ENCODE measurements at places on chromosomes 12 and 14. TPM values are rescaled to one million over a fixed set of nuclear protein-coding genes. Genes with fewer than 3 reads are reported as not detected.

DNA sequence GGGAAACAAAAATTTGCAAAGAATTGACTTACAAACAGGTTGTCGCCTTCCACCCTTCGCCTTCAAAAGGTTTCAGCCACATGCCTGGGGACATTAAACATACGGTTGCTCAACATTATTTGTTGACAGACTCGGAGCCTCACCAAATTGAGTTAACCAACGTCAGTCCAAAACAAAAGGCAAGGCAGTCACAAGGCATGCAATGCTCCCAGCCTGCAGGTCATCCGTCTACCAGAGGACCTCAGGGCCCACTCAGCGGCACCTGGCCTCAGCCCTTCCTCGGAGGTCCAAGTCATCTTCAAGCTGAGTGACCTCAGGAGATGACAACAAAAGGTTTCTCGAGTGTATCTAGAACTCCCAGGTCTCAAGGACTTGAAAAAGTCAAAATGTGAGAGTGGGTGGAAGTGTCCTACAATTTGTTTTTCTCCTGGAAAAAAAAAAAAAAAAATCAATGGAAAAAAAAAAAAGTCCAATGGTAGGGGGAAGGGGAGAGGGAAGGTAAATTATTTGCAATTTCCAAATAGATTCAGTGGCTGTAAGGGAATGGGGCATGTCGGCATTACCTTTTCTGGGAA lies 64.3 kb downstream of the KDM2B start:
- no peak for DNase-seq

DNA sequence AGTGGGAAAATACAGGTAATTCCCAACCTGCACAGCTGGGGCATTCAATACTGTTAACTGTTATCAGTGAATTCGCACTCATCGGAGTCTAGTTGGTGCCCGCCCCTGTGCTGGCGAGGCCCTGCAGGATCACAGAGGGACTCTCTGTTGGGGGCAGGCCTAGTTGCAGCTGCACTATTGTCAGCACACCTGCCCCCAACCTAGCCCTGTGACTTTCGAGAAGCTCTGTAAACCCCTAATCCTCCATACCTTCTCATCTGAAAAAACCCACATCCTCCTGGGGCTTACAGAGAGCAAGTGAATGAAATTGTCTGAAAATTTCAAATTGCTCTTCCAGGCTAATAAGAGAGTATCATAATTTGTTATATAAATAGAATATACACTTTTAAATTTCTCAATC lies 132.2 kb upstream of the NUDT4 start:
- DNase-seq, result no peak

- DNase-seq, result peak; percentile 42
These were observed 71.3 kb downstream of the DERA start for GRCh38 chr12:15982471-15982870.

- no peak for DNase-seq
These were observed 413.1 kb downstream of the ZFP36L1 start for GRCh38 chr14:68379510-68380328.

GRCh38 chr14:27546111-27546510 lies 948.3 kb upstream of the NOVA1 start:
- no peak for DNase-seq

KCNJ8 gene
- not detected for total RNA-seq

- no peak for DNase-seq
These were observed at the start of gene KIF5A for GRCh38 chr12:57549909-57550640. Gene KIF5A (plus strand): TSS chr12:57550044. CDS start chr12:57550272, 228 bp downstream.

- DNase-seq, result no peak
These were observed 765 bp upstream of the NFYB start for GRCh38 chr12:104138797-104139152.

DNA sequence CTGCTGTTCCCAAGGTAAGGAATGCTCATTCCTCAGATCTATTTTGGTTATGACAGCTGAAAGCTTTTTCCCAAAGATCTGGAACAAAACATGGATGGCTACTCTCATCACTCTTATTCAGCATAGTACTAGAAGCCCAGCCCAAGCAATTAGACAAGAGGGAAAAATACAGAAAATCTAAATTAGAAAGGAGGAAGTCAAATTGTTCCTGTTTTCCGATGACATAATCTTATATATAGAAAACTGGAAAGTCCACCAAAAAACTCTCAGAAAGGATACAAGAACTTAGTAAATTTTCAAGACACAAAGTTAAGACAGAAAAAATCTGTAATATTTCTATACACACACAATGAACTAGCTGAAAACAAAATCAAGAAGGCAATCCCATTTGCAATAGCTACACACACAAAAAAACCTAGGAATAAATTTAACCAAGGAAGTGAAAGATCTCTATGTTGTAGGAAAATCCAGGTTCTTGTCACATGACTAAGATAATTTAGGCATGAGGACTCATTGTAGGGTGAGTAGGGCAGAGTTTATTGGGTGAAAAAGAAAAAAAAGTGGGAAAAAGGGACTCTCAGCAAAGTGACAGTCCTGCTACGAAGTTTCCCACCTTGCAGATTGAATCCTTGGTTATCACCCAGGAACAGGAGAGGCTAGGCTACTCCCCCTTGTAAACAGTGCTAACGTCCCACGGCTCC lies 28.6 kb upstream of the KLRB1 start:
- DNase-seq, result no peak

DNA sequence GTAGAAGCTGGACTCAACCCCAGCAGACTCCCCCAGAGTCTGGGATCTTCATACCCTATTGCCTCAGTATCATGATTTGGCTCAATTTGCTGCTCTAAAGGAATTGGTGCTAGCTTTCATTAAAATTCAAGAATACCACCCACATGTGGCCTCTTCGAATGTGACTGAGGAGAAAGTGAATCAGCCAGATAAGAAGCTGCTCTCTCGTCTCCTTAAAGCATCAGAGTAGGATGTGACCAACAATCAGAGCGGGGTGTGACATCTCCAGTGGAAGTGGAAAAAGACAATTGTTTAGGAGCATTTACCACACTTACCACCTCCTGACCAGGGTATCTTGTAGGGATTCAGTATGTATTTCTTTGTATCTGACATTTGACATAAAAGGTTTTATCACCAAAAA lies 278.2 kb upstream of the DIO2 start:
- DNase-seq, result no peak

DNA sequence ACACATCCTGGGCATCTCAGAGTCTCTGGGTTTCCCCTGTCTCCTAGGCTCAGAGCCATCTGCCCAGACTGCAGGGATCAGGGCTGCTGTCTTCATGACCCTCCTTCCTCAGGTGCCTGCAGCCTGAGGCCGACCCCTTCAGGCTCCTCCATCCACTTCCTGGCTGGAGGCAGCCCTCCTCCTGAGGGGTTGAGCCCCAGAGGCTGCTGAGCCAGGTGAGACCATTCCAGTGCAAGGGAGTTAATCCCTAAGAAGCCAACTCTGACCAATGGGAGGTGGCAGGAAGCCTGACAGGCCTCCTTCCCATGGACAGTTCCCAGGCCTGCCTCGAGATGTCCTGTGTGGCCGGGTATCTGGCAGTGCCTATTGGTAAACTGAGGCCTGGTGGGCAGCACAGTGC lies 8.4 kb upstream of the PPP4R4 start:
- no peak for DNase-seq

- DNase-seq, result no peak
These were observed 353 bp upstream of the PTPRR start for GRCh38 chr12:70920891-70921290.

AMN gene
- total RNA-seq, result 21.8 TPM

SPIC gene
- not detected for total RNA-seq

DNA sequence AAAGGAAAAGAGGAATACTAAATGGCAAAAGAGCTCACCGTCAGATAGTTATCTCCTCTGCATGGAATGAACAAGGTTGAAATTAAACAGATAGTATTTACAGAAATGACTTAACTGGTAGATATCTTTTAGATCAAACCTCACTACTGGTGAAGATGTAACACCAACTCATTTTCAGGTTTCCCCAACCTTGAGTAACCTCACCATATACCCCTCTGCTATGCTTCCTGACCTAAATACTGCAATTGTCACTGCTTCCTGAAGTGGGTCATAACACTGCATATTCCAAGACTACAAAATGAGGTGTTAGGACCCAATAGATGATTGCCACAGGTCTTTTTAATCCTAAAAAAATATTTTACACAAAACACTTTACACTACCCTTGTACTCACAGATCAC lies 76.3 kb upstream of the PLEKHA5 start:
- DNase-seq, result no peak

GRCh38 chr12:51870504-51870903 lies 17.4 kb upstream of the ANKRD33 start:
- DNase-seq, result no peak

BCAT1 gene
- total RNA-seq, result 75.4 TPM

GRCh38 chr12:15693228-15693911 lies 95.8 kb downstream of the EPS8 start:
- no peak for DNase-seq

DNA sequence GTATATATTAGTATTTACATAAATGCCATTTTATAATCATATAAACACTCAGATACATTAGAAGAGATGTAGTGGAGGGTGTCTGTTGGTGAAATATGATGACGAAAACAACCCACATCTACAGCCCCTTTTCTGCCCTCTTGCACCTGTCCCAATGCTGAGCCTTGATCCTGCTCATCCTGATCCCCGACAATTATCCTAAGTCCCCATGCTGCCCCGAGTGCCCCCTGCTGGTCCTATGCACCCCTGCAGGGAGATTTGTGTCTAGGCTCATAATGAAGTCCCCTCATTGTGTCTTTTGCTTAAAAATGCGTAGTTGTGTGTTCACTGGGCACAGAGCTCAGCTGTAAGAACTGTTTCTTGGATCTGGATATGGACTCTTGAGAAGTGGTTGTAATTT lies 554.5 kb downstream of the TMEM121 start:
- DNase-seq, result no peak

GRCh38 chr12:4865246-4865645 lies 44.5 kb upstream of the KCNA1 start:
- DNase-seq, result no peak

DNA sequence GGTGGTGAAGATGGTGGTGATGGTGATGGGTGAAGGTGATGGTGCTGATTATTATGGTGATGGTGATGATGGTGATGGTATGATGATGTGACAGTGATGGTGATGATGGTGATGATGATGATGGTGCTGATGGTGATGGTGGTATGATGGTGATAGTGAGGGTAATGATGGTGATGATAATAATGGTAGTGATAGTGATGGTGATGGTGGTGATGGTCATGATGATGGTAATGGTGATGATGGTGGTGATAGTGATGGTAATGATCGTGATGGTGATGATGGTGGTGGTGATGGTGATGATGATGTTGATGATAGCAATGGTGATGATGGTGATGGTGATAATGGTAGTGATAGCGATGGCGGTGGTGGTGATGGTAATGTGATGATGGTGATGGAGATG lies 197.9 kb upstream of the ALG10B start:
- no peak for DNase-seq

GRCh38 chr12:107331912-107332311 lies 238.6 kb upstream of the CRY1 start:
- no peak for DNase-seq

TMEM63C gene
- 2.2 TPM for total RNA-seq

GLIPR1L1 gene
- not detected for total RNA-seq

- DNase-seq, result no peak
These were observed 117.0 kb downstream of the NTN4 start for GRCh38 chr12:95673576-95673975.

DNA sequence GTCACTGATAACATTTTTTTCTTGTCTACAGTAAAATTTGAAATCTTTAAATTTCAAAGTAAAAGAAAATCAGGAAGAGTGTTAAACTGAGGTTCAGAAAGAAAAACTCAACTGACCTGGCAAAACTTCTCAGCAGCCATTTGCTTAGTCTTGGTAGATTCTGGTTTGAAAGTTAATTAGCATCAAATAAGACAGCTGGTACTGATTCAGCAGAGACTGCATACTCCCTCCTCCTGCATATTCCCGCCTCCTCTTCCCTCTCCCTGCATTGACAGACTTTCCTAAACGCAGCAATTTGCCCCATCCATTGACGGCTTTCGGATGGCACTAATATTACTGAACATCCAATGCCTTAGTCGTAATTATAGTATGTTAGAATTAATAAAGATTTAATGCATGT lies 520.8 kb downstream of the FLRT2 start:
- no peak for DNase-seq

- no peak for DNase-seq
These were observed 40.5 kb downstream of the DIO3 start for GRCh38 chr14:101601606-101602465.

- no peak for DNase-seq
These were observed 928.6 kb downstream of the TMEM121 start for GRCh38 chr14:106455026-106455425.

DNA sequence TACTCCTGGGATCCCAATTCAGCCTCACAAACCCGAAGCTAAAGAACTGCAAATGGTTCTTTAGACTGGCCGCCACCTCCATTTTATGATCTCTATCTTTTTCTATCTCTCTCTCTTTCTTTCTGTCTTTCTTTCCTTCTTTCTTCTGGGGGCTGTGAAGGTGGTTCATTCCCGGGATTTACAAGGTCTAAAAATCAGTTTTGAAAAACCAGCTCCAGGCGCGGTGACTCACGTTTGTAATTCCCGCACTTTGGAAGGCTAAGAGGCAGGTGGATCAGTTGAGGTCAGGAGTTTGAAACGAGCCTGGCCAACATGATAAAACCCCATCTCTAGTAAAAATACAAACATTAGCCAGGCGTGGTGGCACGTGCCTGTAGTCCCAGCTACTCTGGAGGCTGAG lies 67.2 kb upstream of the VASH1 start:
- no peak for DNase-seq

KCNC2 gene
- not detected for total RNA-seq

SIX6 gene
- total RNA-seq, result not detected

GRCh38 chr12:106773286-106774004 lies 1.0 kb upstream of the RIC8B start:
- no peak for DNase-seq

OAS3 gene
- total RNA-seq, result 16.2 TPM

CDH24 gene
- 16.4 TPM for total RNA-seq

DNA sequence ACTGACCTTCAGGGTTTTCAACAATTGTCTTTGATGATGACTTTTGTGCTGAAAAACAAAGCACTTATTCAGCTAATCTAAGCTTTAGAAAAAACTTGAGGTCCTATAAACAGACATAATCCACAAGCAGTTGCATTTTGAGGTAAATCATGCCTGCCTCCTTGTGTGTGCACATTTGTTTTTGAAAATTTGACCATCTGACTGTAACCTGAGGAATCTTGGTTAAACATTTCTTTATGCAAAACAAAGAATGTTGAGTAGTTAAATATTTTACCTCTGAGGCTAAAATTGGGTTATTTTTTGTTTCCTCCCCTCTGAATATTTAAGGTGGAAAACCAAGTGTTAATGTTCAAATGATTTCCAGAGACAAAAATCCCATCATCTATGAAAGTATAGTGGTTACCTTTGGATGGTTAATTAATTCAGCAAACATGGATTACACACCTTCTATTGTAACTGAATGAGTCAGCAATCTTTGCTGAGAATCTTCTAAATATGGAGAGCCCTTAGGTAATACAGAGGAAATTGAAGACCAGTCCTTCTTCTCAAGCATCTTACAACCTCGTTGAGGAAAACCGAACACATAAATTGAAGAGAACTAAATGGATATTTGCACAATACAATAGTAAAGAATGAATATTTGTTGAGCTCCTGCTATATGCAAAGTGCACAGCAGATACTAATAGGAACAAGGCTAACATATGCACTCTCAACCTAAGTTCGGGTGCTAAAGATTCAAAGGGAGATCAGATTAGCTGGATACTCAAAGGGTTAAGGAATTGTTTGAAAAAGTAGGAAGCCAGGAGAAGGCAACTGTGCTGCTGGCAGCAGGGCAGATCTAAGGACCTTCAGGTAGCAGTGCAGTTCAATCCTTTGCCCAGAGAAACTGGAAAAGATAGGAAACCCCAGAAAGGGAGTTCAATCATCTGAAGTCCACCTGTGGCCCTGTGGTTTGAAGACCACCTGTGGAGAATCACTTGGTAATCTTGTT lies 115.2 kb downstream of the BMP4 start:
- peak; percentile 45 for DNase-seq
